ENCODE measurements at places on chromosomes 2 and 18.
A peak's percentile ranks its signal among the peaks of the same experiment; 100 is the strongest.

DNA sequence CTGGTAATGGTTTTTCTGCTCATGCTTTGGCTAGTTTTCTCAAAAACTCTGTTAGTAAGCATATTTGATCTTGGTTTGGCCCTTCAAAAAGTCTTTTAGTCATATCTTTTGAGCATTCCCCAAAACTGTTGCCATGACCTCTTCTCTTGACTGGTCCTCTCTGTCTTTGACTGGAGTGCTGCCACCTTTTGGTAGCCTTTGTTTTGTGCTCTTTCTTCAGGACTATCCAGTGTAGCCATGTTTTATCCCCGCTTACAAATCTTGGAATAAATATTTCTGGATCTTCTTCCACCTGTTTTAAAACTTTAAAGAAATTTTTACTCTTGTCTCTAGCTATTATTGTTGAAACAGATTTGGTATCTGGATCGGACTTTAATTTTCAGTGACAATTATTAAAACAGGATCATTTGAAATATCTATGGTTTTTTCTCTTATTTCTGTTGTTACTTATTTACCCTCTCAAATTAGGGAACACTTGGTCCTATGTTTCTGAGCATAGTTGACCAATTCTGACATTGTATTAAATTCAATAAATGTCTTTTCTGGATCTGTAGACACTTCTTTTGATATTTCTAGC lies 965 bp upstream of the ELOA2 start:
- no peak for DNase-seq

DNA sequence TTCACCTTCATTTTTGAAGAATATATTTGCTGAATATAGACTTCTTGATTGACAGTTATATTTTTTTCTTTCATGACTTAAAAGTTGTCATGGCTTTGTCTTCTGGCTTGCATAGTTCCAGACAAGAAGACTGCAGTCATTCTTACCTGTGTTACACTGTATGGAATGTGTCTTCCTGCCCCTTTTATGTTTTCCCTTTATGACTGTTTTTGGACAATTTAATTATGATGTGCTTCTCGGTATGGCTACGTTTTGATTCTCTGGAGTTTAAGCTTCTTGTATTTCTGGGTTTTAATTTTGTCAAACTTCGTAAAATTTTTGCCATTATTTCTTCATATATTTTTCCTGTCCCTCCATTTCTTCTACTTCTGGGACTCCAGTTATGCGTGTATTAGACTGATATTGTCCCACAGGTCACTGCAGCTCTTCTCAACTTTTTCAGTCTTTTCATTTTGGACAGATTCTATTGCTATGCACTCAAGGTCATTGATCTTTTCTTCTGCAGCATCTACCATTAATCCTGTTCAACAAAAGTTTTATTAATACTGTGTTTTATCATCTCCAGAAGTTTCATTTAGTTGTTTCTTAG lies 17.1 kb downstream of the MTERF4 start:
- DNase-seq: no peak

GRCh38 chr2:187988348-187988747 lies 303.3 kb upstream of the GULP1 start:
- DNase-seq: no peak

GRCh38 chr2:27264253-27264752 lies 1.5 kb upstream of the SLC30A3 start:
- no peak for DNase-seq

GRCh38 chr2:178394859-178395258 lies 56.1 kb downstream of the PRKRA start:
- no peak for DNase-seq

DNA sequence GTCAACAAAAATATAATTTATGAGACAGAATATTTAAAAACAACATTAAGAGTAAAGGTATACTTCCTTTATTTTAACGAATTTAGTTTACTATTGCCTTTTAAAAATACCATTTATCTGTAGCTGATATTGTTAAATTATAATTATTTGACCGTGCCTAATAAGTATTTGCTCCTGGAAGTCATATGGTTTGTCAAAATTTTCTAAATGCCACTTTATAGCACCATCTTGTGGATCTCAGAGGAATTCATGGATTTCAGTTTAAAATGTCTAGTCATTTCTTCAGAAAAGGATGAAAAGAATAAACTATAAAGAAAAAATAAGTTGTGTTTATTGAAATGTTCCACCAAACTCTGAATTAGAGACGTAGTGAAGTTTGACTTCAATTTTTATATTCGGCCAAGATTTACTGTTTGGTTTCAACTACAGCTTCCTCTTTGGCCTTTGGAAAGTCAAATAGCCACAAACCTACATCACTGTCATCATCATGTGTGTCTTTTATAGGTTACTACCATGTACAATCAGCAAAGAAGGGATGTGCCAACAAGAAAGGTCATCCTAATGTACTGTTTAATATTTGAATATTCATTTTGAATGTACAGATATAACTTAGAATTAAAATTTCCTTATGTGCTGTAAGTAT lies 10.3 kb upstream of the FTCDNL1 start:
- no peak for DNase-seq

DNA sequence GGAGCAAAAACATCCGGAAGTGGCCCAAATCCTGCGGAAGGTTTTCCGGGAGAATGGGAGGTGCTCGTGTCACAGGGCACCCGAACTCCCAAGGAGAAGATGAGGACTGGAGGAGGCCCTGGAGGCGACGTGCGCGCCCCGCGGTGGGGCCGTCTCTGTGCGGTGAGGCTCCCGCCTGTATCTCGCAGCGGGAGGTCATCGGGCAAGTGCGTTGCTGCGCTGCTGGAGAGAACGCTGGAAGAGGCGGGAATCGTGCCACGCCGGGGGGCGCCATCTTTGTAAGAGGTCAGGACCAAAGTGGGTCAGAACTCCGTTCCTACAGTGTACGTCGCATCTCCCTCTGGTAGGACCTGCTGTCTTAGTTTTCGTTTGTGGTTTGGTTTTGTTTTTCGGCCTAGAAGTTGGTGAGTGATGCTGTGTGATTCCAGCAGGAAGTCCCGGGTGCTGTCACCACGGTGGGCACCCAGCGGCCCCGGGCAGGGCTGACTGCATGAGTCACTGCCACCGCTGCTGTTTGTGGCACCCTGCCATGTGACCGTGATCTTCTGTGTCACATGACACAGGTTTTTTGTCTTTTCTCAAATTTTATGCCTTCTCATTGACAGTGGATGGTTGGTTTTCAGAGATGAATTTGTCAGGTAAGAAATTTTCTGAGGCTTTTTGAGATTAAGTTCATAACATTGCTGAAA lies 21.5 kb upstream of the ATP9B start:
- DNase-seq: no peak

DNA sequence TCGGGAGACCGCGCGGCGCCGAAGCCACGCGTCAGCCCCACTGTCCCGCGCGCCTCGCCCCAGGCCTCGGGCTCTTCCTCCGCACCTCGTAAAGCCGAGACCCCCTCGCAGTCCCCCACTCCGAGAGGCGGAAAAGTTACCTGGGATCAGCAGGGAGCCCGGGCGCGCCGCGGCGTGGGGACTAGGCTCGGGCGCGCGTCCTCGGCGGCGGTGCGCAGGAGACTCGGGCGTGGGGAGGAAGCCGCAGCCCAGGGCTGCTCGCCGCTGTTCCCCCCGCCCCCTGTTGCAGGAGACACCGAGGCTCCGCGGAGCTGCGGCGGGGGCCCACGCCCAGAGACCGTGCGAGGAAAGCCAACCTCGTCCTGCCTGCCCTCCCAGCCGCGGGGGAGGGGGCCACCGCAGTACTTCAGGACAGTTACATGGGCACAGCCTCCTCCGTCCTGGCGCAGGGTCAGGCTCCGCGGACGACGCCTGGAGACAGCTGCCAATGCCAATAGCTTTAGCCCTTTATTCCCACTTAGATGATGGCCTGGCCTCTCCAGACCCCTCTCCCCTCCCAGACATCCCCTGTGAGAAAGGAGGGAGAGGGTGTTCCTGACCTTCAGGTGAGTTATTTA lies at the start of gene EPB41L3:
Gene EPB41L3 (minus strand): TSS at position 225 of the 617 bp plus-strand sequence. CDS start 54,814 bp downstream, outside the sequence.
- DNase-seq: peak; percentile 67

- DNase-seq: no peak
Observed at GRCh38 chr2:216687111-216687510, 8.2 kb downstream of the IGFBP5 start.

- DNase-seq: no peak
Observed at GRCh38 chr18:70382017-70382416, 93.2 kb downstream of the SOCS6 start.

DNA sequence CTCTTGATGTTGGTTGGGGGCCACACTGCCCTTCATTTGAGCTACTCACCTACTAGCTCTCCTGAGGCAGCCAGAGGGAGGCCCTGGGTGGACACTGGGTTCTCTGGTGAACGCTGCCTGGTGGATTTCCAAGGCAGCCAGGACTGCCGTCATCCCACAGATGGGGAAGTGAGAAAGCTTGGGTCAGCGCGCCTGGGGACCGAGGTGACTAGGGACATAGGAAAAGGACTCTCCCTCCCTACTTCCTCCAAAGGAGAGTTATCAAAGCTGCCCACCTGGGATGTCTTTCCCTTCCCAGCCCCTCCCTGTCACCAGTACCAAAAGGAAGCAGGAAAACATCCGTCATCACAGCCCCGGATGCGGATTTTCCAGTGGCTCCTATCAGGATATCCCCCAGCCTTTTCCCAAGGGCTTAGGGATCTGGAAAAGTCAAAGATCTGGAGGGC lies 3.8 kb upstream of the SEMA4C start:
- DNase-seq: peak; percentile 36

Data from left hindlimb (tissue), 1 donor.